Activated T-cell treated with anti-CD3 and anti-CD28 coated beads for 1 hour (primary cell): ENCODE measurements at places on chromosomes 7 and 10.

DNA sequence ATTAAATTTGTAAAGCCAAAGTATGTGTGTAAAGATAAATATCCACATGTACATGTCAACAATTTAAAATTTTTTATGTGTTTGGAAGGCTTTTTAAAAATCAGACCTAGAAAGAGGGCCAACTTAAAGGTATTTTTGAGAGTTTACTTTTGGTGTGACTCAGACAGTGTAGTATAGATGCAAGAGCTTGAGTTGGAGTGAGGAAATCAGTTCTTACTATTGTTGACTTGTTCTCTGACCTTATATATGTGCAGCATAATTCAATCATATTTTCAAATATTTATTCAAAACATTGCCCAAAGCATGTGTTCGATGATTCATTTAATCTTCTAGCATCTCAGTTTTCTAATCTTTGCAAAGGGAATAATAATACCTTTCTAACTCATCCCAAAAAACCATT is 243.7 kb upstream of the PRKCQ start:
- DNase-seq, result no peak

- no peak for DNase-seq
Observed at GRCh38 chr7:73999664-74000435, 28.1 kb upstream of the ELN start.

GRCh38 chr7:133859231-133859630 is 267.9 kb upstream of the LRGUK start:
- DNase-seq, result no peak

- no peak for DNase-seq
Observed at GRCh38 chr7:103541026-103541425, 95.0 kb upstream of the SLC26A5 start.

GRCh38 chr10:111077785-111078504 is 1.1 kb downstream of the ADRA2A start:
- DNase-seq, result no peak

GRCh38 chr10:529468-530230 is 159.8 kb downstream of the DIP2C start:
- DNase-seq, result no peak

DNA sequence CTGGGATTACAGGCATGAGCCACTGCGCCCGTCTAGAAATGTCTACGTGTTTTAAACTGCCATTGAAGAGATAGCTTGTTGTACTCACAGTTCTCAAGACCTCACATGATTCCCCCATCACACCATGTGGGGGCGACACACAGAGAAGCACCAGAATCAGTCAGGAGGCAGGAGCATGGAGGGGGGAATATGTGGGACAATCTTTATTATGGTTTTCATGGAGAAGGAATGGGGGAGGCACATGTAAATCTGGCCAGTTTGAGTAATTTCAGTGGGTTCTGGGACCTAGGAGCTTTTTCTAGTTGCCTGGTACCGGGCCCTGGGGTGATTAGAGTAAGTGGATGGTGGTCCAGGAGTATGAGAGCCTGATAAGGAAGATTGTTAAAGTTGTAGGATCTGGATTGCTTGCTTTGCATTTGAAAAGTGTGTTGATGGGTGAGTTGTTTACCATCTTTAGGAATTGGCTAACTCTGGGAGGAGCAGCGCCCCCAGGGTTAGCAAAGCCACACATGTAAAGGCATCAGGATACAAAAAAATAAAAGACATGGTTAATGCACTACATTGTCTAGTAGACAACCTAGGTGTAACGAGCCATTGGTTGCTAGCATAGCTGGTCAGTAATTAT is 85.4 kb upstream of the SLC13A1 start:
- no peak for DNase-seq

- DNase-seq, result no peak
Observed at GRCh38 chr7:67625257-67625737, 628.7 kb downstream of the TYW1 start.

GRCh38 chr7:135192914-135193536 is 18.3 kb downstream of the WDR91 start:
- DNase-seq, result no peak

GRCh38 chr7:131076032-131076431 is 251.6 kb upstream of the MKLN1 start:
- no peak for DNase-seq
